ENCODE measurements at places on chromosomes 16 and 17. TPM values are rescaled to one million over a fixed set of nuclear protein-coding genes. Genes with fewer than 3 reads are reported as not detected.

DNASE1L2 gene
- 0.91 TPM for polyA plus RNA-seq

C1QTNF1 gene
- polyA plus RNA-seq = 3.1 TPM

LRRC46 gene
- polyA plus RNA-seq = 1.5 TPM

NECAB2 gene
- 6.6 TPM for polyA plus RNA-seq

CACNA1H gene
- polyA plus RNA-seq = 9.8 TPM

DNA sequence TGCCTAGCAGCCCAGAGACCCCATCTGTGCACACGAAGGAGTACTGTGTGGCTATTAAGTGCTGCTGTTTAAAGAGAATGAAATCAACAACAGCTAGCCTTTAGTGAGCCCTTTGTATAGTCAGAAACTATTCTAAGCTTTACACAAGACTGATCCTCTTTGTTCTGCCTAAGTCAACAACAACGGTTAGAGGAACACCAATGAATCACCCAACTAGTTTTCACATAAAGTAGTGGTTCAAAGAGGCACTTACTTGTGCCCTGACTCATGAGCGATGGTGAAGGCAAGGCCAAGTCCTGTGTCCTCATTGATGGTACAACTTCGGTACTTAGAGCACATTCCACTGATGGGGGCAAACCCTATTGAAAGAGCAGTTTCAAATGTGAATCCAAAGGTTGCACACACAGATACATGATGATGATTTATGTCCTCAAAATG lies 75.8 kb downstream of the ADAMTS18 start:
- no peak for DNase-seq

DNA sequence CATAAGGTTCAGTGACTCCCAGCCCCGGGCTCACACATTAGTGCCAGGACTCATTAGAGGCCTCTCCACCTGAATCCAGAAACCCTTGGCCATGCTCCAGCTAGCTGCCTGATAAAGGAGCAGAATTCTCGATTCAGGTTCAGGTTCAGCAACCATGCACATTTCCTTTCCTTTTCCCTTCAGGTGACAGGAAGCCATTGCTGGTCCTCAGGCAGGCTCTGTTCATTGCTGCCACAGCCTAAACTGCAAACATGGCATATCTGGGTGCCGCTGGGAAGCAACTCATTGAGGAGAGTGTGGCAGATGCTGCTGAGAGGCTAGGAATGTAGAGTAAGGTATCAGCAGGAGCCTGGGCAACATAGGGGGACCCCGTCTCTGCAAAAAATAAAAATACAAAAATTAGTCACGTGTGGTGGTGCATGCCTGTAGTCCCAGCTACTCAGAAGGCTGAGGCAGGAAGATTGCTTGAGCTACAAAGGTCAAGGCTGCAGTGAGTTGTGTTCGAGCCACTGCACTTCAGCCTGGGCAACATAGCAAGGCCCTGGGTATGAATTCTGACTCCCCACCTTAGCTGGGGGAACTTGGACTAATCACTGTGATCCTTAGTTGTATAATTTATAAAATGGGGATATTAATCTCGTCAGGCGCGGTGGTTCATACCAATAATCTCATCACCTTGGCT lies 28.7 kb downstream of the ARL4D start:
- DNase-seq = no peak

DNA sequence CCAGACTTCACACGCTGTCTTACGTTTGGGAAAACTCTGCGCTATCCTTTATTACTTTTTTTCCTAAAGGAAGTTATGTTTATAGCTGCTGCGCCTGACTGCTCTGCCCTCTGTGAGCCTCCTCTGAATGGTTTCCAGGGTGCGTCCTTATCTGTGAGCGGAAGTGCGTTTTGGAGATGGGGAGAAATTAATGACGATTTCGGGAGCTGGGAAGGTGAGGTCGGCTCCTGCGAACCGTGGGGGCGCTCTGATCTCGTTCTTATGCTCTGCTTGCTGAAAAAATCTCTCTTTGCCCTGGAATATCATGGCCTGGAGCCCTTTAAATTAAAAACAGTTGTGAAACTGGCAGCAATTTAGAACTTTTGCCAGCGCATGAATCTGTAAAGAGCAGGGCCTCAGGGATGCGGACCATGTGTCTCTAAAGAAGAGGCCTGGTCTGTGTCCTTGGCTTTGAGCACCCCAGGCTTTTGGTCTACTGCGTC lies 135.7 kb upstream of the ZFHX3 start:
- no peak for DNase-seq

DNA sequence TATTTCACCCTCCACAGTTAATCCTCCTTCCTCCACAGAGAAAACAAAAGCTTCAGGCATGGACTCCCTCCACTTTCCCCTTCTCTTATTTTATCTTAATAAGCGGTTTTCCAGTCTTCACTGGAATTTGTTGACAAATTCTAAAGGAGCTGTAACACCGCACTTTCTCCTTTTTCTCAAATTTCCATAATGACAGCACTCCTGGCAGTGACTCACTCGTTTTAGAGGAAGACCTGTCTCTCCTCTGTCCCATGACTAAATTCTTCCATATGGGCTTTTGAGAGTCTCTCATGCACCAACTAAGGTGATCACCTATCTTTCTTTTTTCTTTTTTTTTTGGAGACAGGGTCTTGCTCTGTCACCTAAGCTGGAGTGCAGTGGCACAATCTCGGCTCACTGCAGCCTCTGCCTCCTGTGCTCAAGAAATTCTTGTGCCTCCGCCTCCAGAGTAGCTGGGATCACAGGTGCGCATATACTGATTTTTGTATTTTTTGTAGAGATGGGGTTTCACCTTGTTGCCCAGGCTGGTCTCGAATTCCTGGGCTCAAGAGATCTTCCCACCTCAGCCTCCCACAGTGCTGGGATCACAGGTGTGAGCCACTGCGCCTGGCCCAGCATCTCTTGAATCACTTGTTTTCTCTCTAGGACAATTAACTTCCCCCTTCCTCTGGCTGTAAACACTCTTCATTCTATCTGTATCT lies 7.7 kb downstream of the ITGAM start:
- no peak for DNase-seq

GRCh38 chr17:7237266-7237760 lies 1.9 kb downstream of the PHF23 start:
- DNase-seq = no peak

GRCh38 chr16:29662729-29663015 lies 375 bp upstream of the SPN start:
- DNase-seq = no peak

DNA sequence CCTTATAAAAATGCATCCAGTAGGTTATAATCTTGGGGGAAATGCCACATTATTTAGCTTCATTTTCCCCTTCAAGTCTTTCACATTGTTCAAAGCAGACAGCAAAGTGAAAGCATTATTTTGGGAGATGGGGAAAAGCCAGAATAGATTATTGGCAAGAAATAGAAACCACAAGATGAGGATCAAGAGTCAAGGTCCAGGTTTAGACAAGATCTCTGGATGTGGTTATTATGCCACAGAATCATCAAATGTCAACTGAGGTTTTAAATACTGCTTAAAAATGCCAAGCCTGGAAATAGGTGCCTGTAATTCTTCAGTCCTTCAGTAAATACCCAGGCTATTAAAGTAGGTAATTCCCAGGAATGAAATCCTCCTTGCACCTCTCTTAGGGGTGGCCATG lies 65.1 kb upstream of the ALOX12 start:
- DNase-seq = no peak

- DNase-seq = no peak
Observed at GRCh38 chr16:73427164-73427563, 379.2 kb upstream of the ZFHX3 start.

DNA sequence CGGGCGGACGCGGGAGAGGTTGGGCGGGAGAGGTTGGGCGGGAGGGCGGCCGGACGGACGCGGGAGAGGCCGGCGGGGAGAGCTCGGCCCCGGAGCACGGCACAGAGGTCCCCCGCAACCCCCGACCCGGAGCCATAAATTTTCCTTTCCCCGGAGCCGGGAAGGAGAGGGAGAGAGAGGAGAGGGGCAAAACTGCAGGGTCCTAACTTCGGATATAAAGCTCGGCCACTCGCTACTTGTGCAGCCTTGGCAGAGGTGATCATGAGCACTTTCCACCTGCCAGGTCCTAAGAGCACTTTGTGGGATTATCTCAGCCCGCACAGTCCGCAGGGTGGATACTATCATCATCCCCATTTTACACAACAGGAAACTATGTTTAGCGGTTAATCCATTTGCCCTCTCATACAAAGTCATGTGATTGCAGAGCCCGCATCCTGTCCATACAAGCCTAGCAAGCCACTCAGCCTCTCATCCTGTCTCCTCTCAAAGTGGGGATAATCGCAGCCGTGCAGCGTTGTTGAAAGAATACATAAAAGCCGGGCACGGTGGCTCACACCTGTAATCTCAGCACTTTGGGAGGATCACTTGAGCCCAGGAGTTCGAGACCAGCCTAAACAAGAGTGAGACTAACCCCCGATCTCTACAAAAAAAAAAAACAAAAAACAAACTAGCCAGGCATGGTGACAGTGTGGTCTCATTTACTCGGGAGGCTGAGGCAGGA lies 780 bp upstream of the DCAKD start:
- peak; percentile 46 for DNase-seq

DNA sequence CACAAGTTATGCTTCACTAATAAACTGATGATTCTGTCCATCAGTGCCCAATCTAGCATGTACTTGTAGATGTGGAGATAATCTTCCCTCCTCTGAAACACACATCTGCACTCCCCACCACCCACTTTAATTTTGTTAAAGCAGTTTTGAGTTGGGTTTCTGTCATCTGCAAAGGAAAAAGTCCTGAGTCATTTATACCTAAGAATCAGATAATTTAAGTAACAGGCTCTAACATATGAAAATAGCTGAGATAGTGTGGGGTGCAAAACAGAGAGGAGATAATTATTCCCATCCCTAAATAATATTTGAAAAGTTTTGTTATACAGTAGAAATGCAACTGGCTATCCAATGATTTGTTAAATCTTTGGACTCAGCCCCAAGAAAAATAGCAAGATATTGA lies 67.7 kb upstream of the ALOX12 start:
- no peak for DNase-seq

GRCh38 chr16:53960050-53960812 lies 256.3 kb downstream of the FTO start:
- DNase-seq = no peak

GRCh38 chr17:11996722-11997146 lies 541 bp downstream of the ZNF18 start:
- peak; percentile 19 for DNase-seq

GRCh38 chr16:87812200-87812656 lies 46.4 kb upstream of the KLHDC4 start:
- DNase-seq = no peak

DNA sequence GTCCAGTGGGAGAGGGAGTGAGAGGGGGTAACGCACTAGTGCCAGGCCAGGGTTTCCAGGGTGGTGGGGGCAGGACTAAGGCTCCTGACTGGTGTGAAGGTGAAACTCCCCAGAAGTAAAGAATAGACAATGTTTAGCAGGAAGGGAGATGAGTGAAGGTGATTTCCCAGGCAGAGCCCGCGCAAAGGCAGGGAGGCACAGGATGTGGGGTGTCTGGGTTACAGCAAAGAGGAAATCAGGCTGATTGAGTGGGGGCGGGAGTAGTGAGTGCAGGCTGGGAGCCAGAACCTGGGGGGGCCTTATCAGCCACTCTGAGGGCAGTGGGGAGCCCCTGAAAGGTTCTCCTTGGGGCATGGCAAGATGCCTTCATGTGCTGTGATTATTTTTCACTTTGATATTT lies 167.5 kb downstream of the UTP18 start:
- peak; percentile 12 for DNase-seq

- DNase-seq = no peak
Observed at GRCh38 chr16:4601036-4601863, 13.4 kb downstream of the UBALD1 start.

- DNase-seq = peak; percentile 49
Observed at GRCh38 chr17:28646039-28646754, 1.2 kb upstream of the BLTP2 start.

GRCh38 chr17:40021451-40021971 lies 6.3 kb downstream of the CSF3 start:
- no peak for DNase-seq

DNA sequence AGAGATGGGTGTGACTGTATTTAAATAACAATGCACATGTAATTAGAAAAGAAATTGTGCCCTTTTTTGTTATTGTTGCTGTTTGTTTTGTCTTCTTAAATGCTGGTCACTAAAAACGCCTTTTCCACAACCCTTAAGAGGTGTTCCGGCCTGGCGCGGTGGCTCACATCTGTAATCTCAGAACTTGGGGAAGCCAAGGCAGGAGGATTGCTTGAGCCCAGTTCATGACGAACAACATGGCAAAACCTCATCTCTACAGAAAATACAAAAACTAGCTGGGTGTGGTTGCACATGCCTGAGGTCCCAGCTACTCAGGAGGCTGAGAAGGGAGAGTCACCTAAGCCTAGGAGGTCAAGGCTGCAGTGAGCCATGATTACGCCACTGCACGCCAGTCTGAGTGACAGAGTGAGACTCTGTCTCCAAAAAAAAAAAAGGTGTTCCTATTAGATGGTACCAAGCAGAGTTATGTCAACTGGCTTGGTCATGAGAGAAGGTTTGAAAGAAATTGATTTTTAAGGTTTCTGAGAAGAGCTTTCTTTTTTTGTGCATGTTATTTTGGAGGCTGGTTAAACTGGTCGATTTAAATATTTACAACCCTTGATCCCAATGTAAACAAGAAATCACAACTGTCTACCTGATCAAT lies 23.5 kb upstream of the RFFL start:
- peak; percentile 50 for DNase-seq

- DNase-seq = no peak
Observed at GRCh38 chr16:48813485-48813884, 203.5 kb upstream of the N4BP1 start.

DNA sequence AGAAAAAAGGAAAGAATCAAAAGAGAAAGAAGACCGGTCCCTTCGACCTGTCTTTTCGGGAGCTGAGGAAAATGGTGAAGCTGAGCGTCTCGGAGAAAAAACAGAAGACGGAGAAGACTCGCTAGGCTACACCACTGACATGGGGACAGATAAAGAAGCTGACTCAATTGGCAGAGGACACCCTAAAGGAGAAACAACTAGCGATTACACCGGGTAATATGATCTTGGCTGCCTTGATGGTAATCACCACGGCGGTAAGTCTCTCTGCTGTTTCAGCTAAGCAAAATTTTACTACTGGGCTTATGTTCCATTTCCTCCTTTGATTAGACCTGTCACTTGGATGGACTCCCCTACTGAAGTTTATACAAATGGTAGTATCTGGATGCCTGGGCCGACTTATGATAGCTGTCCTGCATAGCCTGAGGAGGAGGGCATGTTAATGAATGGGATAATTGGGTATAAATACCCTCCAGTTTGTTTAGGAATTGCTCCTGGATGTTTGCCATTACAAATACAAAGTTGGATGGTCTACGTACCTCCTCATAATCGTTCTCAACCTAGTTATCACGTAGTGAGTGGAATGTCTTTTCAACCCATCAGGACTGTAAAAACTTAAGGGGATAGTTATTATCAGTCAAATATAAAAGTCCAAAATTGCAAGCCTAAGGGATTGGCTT lies 24.1 kb downstream of the ALOX15B start:
- no peak for DNase-seq

- DNase-seq = no peak
Observed at GRCh38 chr16:10565167-10565566, 15.2 kb downstream of the EMP2 start.

DNA sequence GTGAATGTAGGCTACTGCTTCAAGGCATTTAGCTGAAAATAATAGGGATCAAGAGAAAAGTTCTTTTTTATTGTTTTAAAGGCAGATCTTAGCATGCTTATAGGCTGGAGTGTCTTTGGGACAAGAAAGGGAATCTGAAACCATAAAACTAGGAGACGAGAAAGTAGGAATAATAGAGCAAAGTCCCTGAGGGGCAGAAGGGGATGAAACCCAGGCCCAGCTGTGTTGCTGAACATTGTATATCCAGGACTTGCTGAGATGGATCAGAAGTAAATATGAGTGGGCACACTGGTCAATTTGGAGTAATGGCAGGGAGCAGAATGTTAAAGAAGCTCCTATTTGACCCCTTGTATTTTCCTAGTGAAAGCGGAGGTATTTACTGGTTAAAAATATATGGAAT lies 9.3 kb downstream of the ZNF689 start:
- no peak for DNase-seq

Data from large intestine (tissue), 12 donors.